ENCODE measurements at places on chromosomes 2 and 18.

- no peak for DNase-seq
These were observed 450.6 kb downstream of the TSN start for GRCh38 chr2:122206101-122206500.

- no peak for DNase-seq
These were observed 86.3 kb downstream of the SPIRE1 start for GRCh38 chr18:12571630-12572029.

GRCh38 chr18:6363216-6363615 lies 51.5 kb downstream of the L3MBTL4 start:
- DNase-seq: no peak

- no peak for DNase-seq
These were observed 62.6 kb upstream of the STK17B start for GRCh38 chr2:196233805-196234475.

DNA sequence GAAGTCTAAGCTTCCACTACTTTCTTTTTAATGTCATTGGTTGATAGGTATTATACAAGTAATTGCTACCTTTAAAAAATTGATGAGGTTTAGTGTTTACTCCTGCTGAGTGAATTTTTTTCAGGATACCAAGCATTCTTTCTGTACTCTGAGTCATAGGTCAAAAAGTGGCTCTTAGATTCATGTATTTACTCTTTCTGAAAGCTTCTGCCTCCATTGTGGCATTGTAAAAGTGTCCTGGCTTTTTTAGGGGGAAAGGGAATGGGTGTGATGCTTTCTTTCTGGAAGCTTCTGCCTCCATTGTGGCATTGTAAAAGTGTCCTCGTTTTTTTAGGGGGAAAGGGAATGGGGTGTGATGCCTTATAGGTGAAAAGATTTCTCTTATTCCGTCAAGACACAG lies 286.5 kb downstream of the LPIN1 start:
- no peak for DNase-seq

DNA sequence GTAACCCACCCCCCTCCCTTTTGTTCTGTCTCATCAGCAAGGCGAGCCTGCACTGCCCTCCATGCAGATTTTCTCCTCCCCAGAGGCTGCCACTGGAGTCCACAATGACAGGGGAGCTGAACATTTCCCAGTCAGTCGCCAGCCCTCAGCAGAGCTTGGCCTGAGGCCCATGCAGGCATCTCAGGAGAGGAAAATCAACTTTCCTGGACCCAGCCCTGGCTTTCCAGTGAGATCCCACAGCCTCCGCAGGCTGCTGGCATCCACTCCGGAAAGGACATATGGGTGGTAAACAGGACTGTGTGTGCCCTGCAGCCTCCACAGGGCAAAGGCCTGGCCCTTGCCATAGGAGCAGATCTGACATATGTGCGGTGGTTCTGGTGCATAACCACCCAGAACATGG lies 253.8 kb downstream of the TNS1 start:
- DNase-seq: no peak

DNA sequence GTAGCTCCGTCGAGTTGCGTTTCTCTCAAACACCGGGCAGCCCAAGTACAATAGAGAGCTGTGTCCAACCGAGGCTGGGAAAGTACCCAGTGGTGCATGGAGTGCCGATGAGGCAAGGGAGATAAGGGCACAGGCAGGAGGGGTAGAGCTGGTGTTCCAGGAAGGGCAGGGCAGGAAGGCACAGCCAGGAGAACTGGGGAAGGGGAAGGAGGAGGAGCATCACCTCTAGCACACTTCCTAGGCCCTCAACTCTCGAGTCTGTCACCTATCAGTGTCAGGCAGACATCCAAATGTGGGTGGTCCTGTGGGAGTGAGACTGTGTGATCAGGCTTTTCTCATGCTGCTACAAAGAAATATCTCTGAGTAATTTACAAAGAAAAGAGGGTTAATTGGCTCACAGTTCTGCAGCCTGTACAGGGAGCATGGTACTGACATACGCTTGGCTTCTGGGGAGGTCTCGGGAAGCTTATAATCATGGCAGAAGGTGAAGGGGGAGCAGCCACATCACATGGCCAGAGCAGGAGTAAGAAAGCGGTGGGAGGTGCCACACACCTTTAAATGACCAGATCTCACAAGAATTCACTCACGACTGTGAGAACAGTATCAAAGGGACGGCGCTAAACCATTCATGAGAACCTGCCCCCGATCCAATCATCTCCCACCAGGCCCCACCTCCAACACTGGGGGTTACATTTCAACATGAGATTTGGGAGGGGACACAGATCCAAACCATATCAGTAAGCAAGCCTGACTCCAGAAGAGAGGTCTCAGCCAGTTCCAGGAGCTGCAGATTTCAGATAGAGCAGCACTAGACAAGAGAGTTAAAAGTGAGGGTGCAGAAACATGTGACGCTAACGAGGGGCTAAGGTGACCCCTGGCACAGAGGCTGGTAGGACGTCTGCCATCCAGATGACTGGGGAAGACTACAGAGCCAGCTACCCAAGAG lies 75.7 kb downstream of the MBOAT2 start:
- DNase-seq: no peak

GRCh38 chr2:56960581-56960980 lies 776.8 kb downstream of the CCDC85A start:
- no peak for DNase-seq

GRCh38 chr2:176755537-176756135 lies 457.0 kb upstream of the HNRNPA3 start:
- DNase-seq: no peak

- no peak for DNase-seq
These were observed 652.6 kb downstream of the BCL11A start for GRCh38 chr2:59900728-59901452.

DNA sequence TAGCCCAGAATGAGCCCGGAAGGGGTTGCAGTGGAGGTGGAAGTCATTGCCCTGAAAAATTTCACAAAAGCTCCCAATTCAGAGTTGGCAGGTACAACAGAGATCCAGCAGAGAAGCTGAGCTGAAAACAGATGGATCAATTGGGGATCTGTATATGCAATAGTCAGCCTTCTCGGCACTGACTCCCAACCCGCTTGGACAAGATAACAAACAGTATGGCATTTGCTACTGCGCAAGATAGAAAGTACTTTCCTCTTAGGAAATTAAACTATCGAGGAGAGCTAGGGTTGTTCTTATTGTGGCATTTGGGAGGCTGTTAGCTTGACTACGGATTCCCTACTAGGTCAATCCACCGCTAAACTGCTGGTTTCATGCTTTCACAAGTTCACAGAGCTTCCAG lies 11.6 kb upstream of the IER3IP1 start:
- DNase-seq: no peak

- DNase-seq: no peak
These were observed 68.2 kb upstream of the STON1 start for GRCh38 chr2:48461721-48462120.

GRCh38 chr18:49640741-49641140 lies 78.9 kb downstream of the LIPG start:
- DNase-seq: no peak

GRCh38 chr2:42369532-42370229 lies 8.7 kb upstream of the COX7A2L start:
- DNase-seq: no peak

DNA sequence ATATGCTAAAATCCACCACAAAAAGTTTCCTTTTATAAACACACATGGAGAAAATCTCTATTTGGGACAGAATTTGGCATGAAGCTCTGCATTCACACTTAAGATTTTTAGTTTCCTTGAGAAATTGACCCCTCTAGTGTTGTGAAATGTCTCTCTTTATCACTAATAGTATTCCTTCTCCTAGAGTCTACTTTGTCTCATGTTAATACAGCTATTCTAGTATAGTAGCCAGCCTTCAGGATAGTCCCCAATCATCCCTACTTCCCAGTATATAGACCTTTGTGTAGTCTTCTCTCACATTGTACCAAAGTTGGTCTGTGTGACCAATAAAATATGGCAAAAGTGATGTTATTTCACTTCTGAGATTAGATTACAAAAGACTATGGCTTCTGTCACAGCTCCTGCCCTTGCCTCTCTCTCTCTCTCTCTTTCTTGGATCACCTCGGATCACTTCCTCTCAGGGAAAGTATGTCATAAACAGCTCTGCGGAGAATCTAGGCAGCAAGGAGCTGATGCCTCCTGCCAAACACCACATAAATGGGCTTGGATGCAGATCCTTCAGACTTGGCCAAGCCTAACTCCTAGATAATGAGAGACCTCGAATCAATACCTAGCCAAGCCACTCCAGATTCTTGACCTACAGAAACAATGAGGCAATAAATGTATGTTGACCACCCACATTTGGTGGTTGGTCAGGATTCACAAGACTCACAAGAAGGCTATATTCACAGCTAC lies 59.7 kb upstream of the NABP1 start:
- DNase-seq: no peak

DNA sequence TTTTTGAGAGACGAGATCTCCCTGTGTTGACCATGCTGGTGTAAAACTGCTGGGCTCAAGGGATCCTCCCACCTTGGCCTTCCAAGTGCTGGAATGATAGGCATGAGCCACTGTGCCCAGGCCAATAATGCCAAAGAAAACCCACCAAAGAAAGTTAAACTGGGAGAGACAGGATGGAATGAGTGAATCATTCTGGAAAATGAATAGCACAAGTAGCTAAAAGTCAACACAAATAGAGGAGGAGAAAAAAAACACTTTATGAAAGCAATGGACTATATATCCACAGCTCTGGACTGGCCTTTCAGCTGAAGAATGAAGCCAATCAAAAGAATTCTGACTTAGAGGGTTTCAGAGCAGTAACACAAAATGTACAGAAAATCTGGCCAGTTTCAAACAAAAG lies 23.9 kb downstream of the IAH1 start:
- no peak for DNase-seq

- DNase-seq: peak; percentile 68
These were observed 98.7 kb downstream of the STPG4 start for GRCh38 chr2:47056374-47056773.

- DNase-seq: no peak
These were observed 259.4 kb upstream of the ETAA1 start for GRCh38 chr2:67137699-67138098.

DNA sequence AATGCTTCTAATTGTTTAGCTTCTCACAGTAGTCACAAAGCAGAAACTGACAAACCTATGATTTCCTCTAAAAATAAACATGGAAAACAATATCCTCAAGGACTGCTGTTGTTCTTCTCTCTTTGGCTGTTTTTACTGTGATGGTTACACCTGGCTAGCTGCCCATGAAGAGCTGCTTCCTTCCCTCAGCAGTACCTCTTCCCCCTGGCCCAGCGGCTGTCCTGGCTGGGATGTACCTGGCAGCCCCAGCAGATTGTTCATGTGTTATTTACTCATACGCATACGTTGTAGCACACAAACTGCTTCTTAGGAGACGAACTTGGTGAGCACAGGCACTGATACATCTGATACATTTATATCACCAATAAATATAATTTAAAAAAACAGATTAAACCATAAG lies 27.4 kb downstream of the NEMP2 start:
- no peak for DNase-seq

DNA sequence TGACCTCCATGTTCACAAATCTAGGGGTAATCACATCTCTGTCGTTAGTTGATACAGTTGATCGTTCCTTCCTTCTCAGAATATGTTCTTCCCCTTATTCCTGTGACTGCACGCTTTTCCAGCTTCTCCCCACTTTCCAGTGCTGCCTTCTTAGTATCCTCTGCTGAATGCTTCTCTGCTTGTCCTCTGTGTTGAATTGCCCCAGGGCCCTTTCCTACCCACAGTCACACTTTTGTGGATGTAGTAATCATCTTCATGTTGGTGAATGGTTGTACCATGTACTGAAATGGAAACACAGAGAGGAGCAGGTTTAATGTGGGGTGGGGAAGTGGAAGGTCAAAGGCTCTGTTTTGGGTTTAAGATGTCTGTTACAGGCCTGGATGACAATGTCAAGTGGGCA lies 47.2 kb downstream of the EML6 start:
- no peak for DNase-seq

DNA sequence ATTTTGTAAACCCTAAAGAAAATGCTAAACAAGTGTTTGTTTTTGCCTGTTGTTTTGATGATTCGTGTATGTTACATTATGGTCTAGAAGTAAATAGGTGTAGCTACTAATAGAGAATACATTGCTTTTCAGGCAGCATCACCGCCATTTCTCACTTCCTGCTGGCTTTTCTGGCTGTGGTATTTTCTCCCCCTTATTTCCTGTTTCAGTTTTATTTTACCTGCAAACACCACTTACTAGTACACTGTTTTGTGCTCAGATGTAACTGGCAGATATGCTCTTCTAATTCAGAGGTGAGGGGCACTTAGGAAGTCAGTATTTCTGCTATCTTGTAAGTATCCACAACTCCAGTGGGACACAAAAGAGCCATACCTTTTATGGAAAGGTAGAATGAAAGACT lies 38.1 kb upstream of the SLC3A1 start:
- no peak for DNase-seq

- no peak for DNase-seq
These were observed 39.5 kb upstream of the MARCO start for GRCh38 chr2:118902266-118903028.

DNA sequence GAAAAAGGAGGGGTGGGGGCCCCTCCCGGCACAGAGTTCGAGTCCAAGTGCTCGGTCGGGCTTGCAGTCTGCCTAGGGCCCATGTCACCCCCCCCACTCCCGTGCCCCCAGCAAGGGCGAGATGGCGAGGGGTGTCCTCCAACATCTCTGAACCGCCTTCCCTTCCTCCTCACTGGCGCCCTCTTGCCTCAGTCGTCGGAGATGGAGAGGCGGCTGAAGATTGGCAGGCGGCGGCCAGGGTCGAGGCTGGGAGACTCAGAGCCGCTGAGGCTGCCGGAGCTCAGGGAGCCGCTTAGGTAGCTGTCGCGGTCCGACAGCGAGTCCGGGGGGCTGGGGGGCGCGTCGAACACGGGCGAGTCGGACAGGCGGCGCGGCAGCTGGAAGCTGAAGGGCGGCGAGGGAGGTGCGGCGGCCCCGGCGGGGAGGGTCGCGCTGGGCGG lies 2.3 kb downstream of the ZFP36L2 start:
- DNase-seq: no peak

GRCh38 chr18:34957119-34957863 lies 83.9 kb upstream of the MAPRE2 start:
- no peak for DNase-seq

- DNase-seq: no peak
These were observed 32.0 kb upstream of the GPR55 start for GRCh38 chr2:230956827-230957755.

DNA sequence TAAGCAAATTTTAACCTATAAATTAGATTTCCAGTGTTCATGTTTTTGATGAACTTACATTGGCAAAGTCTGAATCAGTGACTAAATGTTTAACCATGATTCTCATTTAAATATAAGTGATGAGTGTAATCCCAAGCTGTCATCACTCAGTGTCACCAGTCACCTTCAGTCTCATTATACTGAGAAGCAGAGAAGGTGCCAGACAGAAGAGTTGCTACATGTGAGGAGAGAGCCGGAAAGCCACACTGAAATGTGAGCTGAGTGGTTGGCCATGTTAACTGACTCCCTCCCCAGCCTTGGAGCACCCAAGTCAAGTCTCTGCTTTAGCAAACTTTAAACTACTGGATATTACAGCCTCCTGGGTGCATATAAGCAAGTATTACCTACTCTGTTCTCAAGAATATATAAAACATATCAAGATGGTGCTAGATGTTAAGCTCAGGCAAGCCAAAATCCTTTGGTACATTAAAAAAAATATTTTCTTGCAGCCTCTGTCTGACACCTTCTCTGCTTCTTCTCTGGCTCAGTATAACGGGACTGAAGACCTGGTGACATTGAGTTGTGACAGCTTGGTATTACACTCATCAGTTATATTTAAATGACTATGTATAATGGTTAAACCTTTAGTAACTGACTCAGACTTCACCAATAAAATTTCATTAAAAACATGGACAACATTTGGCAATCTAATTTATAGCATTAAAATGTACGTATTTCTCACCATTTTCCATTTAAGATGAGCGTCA lies 75.8 kb upstream of the MAP3K20 start:
- DNase-seq: no peak
